Stimulated activated CD8-positive, alpha-beta memory T cell treated with anti-CD3 and anti-CD28 coated beads, Interleukin-7, amount 100 ng/mL, for 48 hours (primary cell): ENCODE measurements at places on chromosomes 11 and 22.

DNA sequence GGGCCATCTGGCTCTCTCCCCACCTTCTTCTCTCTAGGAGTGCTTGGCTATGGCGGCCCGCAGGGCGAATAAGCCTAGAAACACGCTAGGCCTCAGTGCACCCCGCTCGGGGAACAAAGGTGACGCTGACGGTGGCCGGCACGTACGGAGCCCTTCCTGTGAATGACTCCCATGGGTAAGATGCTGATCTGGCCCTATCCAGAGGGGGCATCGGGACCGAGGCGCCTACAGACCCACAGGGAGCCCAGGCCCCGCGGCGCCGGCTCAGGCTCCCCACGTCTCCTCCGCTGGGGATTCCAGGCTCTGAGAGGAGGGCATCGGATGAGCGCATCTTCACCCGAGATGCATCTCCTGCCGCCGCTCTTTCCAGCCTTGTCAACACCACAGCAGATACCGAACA, 31.4 kb upstream of the TESMIN start:
- no peak for DNase-seq

GRCh38 chr11:16827139-16827538, 88.7 kb downstream of the C11orf58 start:
- DNase-seq = no peak

DNA sequence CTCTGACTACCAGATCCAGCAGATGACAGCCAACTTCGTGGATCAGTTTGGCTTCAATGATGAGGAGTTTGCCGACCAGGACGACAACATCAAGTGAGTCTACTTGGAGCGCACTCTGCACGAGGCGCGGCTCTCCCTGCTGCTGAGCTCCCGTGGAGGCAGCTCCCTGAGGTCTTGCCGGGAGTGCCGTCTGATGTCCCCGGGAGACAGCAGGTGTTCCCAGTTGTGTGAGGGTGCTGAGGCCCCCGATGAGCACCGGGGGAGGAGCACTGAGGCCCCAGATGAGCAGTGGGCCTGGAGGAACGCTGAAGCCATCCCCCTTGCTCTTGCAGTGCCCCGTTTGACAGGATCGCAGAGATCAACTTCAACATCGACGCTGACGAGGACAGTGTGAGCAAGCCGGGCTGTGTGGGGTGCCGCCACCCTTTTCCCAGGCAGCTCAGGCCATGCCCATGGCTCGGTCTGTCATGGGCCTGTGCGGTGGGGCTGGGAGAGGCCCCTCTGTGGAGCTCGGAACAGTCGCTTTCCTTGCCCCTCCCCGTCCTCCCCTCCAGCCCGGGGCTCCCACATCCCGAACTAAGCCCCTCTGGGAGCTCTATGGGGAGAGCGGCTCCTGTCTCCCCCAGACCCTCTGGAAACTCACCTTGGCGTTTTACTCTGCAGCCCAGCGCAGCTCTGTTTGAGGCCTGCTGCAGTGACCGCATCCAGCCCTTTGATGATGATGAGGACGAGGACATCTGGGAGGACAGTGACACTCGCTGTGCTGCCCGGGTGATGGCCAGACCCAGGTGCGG, 37.1 kb downstream of the SBF1 start:
- DNase-seq = no peak

DNA sequence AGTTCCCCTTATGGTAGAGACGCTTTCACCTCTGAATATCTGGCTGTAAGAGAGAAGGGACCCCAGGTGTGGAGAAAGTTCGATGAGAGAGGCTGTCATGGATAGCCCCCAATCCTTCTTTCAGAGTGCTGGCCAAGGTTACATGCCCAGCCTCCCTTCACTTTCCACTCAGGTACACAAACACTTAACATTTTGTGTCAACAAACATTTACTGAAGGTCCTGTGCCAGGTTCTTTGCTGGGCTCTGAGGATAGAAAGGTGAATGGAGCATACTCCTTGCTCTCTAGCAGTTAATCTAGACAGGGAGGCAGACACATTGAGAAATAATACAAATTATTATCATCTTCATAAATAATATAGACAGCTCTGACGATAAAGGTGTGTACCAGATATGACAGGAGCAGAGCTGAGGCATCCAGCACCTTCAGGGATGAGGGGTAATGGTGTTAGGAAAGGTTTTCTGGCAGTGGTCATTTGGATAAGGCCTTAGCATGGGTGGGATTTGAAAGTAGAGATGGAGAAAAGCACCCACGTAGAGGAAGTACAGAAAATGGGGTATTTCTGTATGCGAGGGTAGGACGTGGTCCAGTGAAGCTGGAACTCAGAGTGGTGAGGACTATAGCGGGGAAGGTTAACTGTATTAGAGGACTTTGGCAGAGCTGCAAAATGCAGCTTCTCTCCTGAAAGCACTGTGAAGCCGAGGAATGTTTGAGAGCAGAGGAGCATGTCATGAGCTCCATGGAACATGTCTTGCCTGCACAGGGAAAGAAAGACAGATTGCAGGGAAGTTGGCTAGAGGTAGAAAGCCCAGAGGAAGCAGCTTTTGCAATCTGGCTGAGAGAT, 19.6 kb downstream of the PPFIBP2 start:
- DNase-seq = no peak

DNA sequence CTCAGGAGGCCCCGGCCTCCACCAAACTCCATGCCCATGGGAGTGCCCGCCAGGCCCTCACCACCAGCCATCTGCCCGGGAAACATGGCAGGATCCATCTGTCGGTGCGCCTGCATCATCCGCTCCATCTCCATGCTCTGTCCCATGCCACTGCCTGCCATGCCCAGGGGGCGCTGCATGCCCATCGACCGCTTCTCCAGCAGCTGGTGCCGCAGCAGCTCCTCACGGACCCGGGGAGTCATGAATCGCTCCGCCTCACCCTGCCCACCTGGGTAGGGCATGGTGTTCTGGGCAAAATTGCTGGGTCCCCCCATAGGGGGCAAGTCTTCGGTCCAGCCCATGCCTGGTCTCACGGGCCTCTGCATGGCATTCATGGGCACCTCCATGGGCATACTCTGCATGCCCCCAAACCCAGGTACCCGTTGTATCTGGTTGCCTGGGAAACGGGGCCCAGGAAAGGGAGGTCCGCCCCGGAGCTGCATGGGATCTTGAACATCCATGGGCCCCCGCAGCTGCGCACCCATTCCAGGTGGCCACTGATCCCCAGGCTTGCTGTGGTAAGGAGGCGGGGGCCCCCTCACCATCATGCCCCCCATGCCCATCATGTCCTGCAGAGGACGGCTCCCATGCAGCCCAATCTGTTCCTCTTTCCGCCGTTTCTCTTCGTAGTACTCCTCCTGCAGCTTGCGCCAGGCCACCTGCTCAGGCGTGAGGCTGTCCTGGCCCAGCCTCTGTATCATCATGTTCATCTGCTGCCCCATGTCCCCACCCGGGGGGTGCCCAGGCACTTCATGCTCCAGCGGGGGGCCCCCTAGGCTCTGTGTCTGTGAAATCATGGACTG, 18.0 kb downstream of the CXCR5 start:
- no peak for DNase-seq

GRCh38 chr11:29353833-29354232, 663.0 kb downstream of the KCNA4 start:
- no peak for DNase-seq

GRCh38 chr11:102177974-102178631, 67.9 kb downstream of the YAP1 start:
- no peak for DNase-seq

DNA sequence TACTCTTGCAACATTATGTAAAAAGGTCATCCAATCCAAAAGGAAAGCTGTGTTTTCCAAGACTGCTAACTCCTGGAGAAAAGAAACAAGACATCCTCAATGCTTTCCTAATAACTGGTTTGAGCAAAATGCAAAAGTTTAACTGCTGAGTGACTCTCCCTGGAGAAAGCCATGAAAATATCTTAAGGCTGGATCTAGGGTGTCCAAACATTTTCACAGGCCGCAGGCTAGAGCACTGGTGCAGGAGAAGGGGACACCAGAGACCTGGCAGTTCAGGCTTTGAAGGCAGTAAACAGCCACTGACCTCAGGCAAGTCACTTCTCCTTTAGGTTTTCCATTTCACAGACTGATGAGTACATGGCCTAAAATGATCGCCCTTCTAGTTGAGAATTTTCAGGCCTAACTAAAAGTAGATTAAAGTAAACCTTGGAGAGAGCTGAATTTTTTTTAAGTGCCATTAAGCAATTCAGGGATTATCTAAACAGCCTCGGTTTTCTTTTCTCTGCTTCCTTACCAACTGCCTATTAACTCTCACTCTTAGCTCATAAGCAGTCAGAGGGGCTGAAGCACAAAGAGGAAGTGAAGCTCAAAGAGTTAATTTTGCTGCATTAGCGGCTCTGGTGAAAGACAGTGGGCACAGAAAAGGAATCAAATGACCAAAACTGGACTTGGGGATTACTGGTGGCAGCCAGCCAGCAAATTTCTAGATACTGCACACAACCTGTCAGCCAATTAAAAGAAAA, 2.3 kb downstream of the CHKA start:
- no peak for DNase-seq

- DNase-seq = no peak
Measured at GRCh38 chr11:69170704-69171103, 15.0 kb downstream of the SMIM38 start.

GRCh38 chr11:12393691-12394090, 16.3 kb downstream of the PARVA start:
- no peak for DNase-seq

DNA sequence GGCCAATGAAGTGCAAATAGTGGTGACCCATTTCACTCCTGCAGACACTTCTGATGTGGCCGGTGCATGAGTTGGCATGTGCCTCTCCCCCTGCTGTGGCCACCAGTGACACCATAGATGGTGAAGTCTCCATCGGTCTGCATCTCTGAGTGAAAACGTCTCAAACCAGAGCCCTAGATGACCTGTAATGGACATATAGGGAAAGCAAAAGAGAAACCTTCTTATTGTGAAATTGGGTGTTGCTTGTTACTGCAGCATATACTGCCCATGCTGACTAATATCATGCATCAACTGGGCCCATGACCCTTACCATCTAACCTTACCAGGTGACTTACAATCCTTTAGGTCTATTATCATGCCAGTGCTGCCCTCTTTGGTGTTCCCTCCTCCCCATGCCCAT, 11.7 kb upstream of the VPS37C start:
- no peak for DNase-seq

DNA sequence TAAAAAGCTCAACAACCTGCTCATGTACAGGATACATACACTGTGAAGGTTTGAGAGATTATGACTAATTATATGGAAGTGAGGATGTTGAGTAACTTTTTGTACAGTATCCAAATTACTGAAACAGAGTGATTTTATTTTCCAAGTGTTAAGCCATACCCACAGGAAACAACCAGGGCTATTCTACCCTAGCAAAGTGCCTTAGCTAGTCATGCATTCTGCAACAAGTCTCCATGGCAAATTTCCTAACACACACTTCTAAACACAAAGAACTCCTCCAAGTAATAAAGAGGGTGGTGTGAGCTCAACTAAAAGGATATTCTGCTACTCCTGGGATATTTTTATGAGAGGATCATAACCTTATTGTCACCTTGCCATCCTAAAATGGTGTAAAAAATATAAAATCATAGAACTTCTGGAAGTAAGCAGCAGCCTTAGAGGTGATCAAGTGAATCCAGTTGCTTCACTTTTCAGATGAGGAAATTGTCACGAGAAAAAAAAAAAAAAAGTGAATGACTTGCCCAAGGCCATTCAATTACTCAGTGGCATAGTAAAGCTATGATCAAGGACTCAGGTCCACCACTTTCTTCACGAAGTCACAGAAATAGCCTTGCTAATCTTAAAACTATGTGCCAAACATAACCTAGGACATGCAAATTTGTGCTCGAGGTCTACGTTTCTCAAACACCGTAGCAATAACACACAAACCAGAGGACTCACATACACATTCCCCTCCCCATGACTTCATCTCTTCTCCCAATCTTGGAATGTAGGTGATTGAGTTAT, 4.2 kb downstream of the LGR4 start:
- DNase-seq = no peak

GRCh38 chr11:116224889-116225200, 547.9 kb downstream of the BUD13 start:
- DNase-seq = no peak

- DNase-seq = no peak
Measured at GRCh38 chr11:12245091-12245490, 132.3 kb upstream of the PARVA start.

GRCh38 chr11:60183591-60184205, 815 bp upstream of the MS4A6A start:
- DNase-seq = no peak

GRCh38 chr11:11537871-11538270, 83.9 kb downstream of the GALNT18 start:
- no peak for DNase-seq

DNA sequence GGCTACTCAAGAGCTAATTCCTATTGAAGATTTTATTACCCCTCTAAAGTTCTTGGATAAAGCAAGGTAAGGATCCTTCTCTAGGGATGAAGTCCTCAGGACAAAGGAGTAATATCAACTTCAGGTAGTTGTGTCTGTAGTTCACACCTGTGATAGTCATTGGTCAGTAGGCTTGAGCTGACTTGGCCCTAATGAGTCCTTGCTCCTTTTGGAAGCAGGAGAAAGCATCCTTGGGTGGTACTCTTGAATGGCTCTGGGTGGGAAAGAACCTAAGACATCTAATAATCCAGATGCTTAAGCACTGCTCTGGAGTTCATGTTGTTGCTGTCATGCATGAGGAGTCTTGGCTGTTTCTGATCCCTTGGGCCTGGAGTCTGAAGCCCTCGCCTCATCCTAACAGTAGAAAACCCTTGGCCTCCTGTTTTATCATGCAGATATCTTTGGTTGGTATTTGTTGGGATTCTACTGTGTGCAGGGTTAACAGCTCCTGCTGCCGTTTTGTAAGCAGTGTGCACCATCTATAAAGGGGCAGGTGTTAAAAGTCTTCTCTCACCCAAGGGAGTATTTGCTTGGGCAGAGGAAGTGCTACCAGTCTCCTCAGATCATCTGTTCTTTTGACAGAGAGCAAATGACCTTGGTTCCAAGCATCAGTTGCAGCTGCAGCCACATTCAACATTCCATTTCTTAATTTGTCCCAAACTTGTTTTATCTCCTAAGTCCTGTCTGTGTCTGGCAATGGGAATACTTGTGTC, 2.7 kb downstream of the MRPL40 start:
- no peak for DNase-seq

DNA sequence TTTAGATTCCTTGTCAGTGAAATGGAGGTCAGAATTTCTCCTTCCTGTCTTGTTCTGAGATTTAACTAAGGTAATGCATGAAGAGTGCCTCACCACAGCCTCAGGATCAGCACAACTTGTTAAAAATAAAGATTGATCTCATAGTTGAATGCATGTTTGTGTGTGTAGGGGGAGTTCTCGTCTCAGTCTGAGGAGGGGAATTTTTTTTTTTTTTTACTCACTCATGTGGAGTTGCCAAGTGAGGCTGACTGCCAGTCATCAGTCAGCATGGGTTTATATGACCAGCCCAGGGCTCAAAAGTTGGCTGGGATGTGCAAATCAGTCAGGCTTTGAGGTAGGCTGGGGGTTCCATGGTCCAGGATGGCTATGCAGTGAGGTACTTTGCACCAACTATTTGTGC, 113.2 kb downstream of the FANCF start:
- DNase-seq = no peak

- DNase-seq = no peak
Measured at GRCh38 chr11:70381872-70382861, 16.2 kb upstream of the CTTN start.
